ENCODE measurements at places on chromosomes 3 and 15. TPM values are rescaled to one million over a fixed set of nuclear protein-coding genes. Genes with fewer than 3 reads are reported as not detected.

GRCh38 chr3:44104668-44105321 lies 136.9 kb upstream of the TOPAZ1 start:
- DNase-seq: peak; percentile 15

DNA sequence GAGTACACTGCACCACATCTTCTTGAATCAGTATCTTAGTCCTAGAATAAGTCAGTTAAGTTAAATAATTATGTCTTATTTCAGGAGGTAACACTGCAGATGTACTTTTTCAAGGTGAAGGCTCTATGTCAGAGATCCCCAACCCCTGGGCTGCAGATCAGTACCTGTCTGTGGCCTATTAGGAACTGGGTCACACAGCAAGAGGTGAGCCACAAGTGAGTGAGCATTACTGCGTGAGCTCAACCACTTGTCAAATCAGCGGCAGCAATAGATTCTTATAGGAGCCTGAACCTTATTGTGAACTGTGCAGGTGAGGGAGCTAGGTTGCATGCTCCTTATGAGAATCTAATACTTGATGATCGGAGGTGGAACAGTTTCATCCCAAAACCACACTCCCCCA lies 851.9 kb upstream of the ALCAM start:
- DNase-seq: no peak

GRCh38 chr3:196189566-196190347 lies 21.4 kb downstream of the ZDHHC19 start:
- no peak for DNase-seq

- DNase-seq: peak; percentile 42
These were observed 214.5 kb downstream of the ZIC4 start for GRCh38 chr3:147191795-147192385.

GRCh38 chr15:35038626-35039451 lies 46.3 kb downstream of the NANOGP8 start:
- no peak for DNase-seq

DNA sequence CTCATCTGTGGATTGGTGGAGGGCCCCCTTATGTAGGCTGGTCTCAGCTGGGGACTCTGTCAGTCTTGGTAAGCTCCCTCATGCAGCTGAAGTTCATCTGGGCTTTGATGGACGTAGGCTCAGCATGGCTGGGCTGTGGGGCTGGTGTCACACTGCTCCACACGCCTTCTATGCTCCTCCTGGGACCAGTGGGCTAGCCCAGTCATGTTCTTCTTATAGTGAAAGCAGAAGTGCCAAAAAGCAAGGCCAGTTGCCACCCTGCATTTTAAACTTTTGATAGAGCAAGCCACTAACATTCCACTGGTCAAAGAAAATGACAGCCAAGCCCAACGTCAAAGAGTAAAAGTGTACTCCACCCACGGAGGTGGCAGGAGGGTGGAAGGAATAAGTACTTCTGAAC lies 165.5 kb downstream of the MEX3B start:
- DNase-seq: no peak

DNA sequence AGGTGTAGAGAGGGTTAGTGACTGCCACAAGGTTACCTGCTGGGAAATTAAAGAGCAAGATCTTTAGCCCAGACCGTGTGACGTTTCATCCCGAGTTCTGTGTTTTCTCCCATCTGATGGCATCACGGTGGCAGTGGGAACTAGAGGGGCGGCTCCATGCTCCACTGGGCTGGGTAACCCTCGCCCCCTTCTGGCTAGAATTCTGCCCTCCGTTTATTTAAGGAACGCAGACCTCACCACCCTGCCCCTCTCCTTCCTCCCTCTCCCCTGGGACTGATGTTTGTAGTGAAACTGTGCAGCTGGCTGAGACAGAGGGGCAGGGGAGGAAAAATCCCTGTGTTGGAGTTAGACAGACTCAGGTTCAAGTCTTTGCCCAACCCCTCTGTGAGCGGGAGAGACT lies 65.6 kb downstream of the ITGA11 start:
- DNase-seq: no peak

Gene HGD
- total RNA-seq: 0.59 TPM

GRCh38 chr3:126911162-126912026 lies 71.5 kb upstream of the PLXNA1 start:
- peak; percentile 32 for DNase-seq

DNA sequence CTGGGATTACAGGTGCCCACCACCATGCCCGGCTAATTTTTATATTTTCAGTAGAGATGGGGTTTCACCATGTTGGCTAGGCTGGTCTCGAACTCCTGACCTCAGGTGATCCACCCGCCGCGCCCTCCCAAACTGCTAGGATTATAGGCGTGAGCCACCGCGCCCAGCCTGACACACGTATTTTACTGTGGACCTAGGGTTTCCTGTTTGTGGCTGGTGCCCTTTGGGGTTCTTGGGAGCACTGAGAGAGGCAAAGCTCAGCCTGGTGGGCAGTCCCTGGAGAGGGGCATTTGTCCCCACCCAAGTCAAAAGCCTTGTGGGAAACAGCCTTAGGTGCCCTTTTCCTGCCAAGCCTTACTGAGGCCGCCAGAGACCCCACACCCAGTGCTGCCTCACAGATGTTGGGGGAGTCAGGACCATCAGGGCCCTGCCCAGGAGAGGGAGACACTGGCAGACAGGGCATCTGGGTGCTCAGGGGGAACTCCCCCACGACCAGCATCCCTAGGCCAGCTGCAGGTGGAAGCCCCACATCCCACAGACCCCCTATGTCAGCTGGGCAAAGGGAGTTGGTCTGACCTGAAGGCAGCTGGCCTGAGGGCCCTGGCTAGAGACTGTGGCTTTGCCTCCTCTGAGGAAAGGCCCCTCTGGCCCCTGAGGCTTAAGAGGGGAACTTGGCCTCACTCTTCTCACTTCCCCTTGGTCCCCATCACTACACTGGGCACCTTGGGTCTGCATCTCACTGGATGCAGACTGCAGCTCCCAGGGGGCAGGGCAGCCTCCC lies 35.1 kb downstream of the DNAH1 start:
- no peak for DNase-seq

Gene CCR3
- not detected for total RNA-seq

Gene PAQR9
- total RNA-seq: 0.36 TPM

- no peak for DNase-seq
These were observed 16.0 kb downstream of the LTF start for GRCh38 chr3:46448721-46449120.

DNA sequence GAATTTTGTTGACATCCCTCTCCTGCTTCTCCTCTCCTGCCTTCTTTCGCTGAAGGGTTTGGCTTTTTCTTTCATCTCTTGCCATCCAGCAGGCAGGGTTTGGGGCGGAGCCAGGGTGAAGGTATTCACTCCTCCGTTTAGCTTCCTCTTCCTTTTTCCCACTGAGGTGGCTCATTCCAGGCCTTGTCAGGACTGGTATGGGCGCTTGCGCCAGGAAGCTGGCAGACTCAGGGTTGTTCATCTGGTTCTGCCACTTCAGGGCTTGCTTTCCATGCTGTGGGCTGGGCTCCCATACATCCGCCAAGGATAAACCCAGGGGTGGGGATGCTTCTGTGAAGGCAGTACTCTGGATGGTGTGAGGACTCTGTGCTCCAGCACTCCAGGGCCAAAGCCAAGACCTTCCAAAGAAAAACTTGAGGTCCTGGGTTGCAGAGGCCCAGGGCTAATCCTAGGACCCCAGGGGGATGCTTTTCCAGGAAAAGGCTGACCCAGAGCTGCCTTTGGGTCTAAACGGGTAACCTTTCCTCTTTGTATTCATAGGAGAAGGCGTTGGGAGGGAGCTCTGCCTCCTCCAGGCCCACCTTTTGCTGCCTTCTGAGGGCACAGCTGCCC lies 7.7 kb upstream of the AMOTL2 start:
- no peak for DNase-seq

Gene NEIL1
- total RNA-seq: 3.4 TPM

Gene WDR49
- total RNA-seq: 0.23 TPM

- no peak for DNase-seq
These were observed 282.8 kb downstream of the CTNNB1 start for GRCh38 chr3:41482134-41482533.

DNA sequence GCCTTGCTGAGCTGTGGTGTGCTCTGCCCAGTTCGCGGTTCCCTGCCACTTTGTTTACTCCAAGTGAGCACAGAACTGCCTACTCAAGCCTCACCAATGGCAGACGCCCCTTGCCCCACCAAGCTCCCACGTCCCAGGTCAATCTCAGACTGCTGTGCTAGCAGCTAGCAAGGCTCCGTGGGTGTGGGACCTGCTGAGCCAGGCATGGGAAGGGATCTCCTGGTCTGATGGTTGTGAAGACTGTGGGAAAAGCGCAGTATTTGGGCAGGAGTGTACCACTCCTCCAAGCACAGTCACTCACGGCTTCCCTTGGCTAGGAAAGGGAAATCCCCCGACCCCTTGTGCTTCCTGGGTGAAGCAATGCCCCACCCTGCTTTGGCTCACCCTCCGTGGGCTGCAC lies 45.0 kb downstream of the SLC12A6 start:
- DNase-seq: no peak

Gene CD86
- total RNA-seq: not detected

DNA sequence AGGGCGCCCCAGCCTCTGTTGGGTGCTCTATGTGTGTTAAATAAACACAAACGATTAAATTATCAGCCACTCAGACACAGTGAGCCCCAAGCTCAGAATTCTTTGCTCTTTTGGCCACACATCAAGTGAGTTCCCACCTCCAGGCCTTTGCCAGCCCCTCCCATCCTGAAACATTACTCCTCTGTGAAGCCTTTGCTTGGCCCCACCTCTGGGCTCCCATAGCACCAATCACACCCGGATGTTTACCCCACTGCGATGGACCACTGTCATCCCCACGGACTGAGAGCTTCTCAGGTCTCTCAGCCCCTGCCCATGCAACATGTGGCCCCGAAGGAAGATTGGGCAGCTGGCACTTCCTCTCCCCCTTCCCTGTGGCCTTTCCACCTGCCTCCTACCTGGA lies 85.1 kb downstream of the NUP210 start:
- no peak for DNase-seq

GRCh38 chr3:38998086-38998485 lies 53.7 kb downstream of the SCN11A start:
- DNase-seq: no peak

DNA sequence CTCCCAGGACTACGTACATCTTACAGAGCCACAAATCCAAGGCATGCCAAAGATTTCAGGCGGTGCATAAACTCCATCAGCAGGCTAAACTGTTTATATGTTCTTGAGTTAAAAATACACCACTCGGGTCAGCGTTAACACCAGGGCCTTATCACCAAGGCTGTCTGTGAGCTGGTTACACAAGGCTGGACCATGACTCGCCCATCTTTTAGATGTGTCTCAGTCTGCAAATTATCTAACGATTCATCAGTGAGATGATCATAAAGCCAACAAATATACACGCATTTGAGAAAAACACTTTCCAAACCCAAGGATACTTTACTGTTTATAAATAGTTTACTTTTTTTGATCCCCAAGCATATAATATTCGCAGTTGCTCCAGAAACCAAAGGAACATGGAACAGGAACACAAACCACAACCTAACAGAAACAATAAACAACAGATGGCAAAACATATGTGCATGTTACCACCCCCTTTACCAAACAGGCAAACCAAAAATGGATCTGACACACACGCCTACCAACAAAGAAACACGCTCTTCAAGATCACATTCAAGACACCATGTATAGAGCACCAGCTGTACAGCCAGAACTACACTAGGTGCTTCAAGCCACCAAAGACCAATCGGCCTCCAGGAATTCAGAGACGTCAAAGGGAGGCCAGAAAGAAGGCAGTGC lies 15.4 kb downstream of the LRIG1 start:
- DNase-seq: no peak

GRCh38 chr3:5022966-5023776 lies 43.9 kb downstream of the BHLHE40 start:
- DNase-seq: peak; percentile 93

Measured in Panc1 (cell line).